T-cell (primary cell): ENCODE measurements at places on chromosomes 11 and 22. TPM values are rescaled to one million over a fixed set of nuclear protein-coding genes. Genes with fewer than 3 reads are reported as not detected.

- DNase-seq: no peak
Measured at GRCh38 chr11:46984987-46985386, 48.4 kb downstream of the CSTPP1 start.

DNA sequence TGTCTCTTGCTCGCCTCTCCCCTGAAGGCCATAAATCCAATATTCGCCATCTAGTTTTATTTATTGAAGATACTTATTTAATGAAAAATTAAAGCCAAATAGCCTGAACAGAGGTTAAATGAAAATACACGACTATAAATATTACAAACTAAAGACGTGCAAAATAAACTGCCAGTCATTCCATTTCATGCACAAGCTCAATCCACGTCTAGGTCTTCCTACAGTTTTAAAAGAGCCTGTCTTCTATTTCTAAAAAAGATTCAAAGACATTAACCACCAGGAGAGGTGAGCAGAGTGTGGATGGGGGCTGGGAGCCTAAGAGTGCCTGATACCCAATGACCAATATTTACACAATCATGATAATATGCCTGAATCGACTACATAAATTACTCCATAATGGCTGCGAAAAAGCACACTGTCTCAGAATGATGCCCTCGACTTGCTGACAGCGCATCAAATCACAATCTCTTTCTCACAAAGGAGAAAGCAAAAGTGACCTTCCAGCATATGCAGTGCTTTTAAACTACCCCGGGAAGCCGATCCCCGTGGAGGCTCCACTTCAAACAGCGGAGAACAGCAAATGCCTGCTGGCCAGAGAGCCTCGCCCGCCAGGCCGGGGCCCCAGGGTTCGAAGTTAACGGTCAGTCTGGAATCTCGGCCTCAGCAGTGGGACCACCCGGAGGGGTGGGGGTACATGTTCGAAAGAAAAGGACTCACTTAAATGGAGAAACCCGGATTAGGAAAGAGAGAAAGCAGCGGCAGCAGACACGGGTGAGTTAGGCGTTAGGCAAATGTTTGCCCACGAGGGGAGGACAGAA lies 1.7 kb downstream of the FCHSD2 start:
- DNase-seq: peak; percentile 14

GRCh38 chr11:117620086-117620485 lies 176.9 kb downstream of the DSCAML1 start:
- no peak for DNase-seq

- DNase-seq: no peak
Measured at GRCh38 chr22:35498026-35498800, 42.4 kb upstream of the RASD2 start.

DNA sequence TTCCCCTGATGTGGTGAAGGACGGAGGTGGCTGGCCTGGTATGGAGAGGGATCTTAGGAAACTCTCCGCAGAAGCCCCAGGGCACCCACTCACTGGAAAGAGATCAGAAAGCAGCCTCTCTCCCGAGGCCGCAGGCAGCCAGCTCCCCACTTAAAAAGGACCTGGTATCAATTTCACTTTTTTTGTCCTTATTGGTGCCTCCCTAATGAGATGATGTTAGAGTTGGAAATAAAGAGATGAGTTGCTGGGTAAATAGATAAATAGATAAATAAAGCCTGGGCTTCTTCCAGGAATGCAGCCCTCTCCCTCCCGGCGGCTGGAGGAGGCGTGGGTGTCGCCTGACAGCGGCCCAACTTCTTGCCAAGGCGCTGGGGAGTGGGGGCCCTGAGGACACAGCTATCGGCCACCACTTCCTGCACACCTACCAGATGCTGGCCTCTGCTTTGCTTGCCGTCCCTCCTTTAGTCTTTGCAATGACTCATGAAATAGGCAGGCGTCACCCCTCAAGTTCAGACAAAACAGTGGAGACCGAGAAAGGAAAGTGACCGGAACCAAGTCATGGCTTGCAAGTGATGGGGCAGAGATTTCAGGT lies 42.9 kb downstream of the LINC01488 start:
- no peak for DNase-seq

Gene DEPDC7
- 5.3 TPM for total RNA-seq

Gene CRYBB2
- not detected for total RNA-seq

Gene BBOX1
- total RNA-seq: not detected

Gene KRTAP5-11
- total RNA-seq: not detected
